ENCODE measurements at places on chromosomes 5 and 9. TPM values are rescaled to one million over a fixed set of nuclear protein-coding genes. Genes with fewer than 3 reads are reported as not detected.

Gene GPR107
- total RNA-seq = 16.1 TPM

Gene STPG3
- not detected for total RNA-seq

Gene THBS4
- 0.42 TPM for total RNA-seq

Gene SUB1
- 362 TPM for total RNA-seq

Gene GRIA1
- not detected for total RNA-seq

Gene ZNF618
- 1.1 TPM for total RNA-seq

Gene C1QTNF3
- not detected for total RNA-seq

Gene ARHGEF28
- total RNA-seq = 13.6 TPM

Gene DRD1
- total RNA-seq = 10.0 TPM

Gene OMD
- total RNA-seq = 0.81 TPM

Gene CTNND2
- total RNA-seq = 0.03 TPM

Gene REXO4
- total RNA-seq = 15.6 TPM

Gene PTGS1
- 0.97 TPM for total RNA-seq

Gene PCDHB7
- total RNA-seq = 0.85 TPM

Gene SLCO6A1
- total RNA-seq = not detected

Gene CDK5RAP2
- total RNA-seq = 36.5 TPM

Gene ALDH1A1
- total RNA-seq = not detected

Gene LCN6
- not detected for total RNA-seq

Gene ENTREP1
- not detected for total RNA-seq

Gene TNFAIP8
- total RNA-seq = 32.1 TPM

Gene CEP72
- total RNA-seq = 5.7 TPM

Gene RNF224
- total RNA-seq = not detected

Gene COL15A1
- 0.22 TPM for total RNA-seq

Gene KIF24
- 2.1 TPM for total RNA-seq

Gene CRHBP
- 0.11 TPM for total RNA-seq

Gene OR13C3
- total RNA-seq = not detected

Gene HMHB1
- not detected for total RNA-seq

Gene MARCOL
- not detected for total RNA-seq

Gene TNFSF15
- not detected for total RNA-seq
